ENCODE measurements at places on chromosomes 3 and 15.

GRCh38 chr15:27324886-27325615 lies 354.1 kb downstream of the GABRG3 start:
- DNase-seq: no peak

DNA sequence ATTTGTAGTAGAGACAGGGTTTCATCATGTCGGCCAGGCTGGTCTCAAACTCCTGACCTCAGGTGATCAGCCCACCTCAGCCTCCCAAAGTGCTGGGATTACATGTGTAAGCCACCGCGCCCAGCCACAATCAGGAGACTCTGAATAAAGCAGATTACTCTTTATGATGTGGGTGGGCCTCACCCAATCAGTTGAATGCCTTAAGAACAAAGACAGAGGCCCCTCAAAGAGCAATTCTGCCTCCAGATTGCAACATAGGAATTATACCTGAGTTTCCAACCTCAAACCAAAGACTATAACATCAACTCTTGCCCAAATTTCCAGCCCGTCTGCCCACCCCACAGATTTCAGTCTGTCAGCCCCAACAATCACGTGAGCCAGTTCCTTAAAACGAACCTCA lies 18.8 kb upstream of the FAM174B start:
- DNase-seq: no peak

- DNase-seq: no peak
Observed at GRCh38 chr3:63042833-63043232, 167.6 kb upstream of the CADPS start.

GRCh38 chr3:10529809-10530208 lies 24.4 kb upstream of the ATP2B2 start:
- DNase-seq: no peak

DNA sequence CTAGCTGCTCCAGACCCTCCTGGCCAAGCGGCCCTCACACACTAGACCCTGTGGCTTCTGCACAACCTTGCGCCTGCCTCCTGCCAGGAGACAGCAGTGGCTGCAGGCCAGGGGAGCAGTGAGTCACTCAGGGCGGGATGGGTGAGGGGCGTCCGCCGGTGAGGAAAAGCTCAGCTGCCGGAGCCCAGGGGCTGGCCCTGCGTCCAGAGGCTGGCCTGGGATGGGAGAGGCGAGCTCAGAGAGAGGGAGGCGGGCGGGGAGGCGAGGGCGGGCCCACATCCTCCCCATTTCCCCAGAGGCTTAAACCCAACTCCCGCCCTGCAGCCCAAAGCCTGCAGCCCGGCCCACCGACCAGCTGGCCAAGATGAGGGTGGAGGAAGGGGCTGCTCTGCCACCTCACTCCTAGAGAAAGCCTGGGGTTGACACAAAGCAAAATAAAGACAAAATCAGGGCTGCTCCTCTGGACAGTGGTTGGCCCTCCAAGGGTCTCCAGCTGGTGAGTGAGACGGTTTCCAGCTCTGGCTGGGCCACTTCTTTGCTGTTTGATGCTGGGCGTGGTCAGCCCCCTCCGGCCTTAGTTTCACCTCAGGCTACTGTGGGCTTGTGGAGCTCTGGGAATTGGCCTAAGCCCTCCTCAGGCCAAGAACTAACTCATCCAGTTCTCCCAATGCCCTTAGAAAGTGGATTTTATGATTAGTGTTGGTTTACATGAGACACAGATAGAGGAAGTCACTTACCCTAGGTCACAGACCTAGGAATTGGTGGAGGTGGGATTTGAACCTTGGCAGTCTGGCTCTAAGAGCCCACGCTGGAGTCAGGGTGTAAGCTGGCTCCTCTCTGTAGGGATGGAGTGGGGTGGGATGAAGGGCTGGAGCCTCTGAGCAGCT lies 50.6 kb downstream of the IQSEC1 start:
- peak; percentile 28 for DNase-seq

DNA sequence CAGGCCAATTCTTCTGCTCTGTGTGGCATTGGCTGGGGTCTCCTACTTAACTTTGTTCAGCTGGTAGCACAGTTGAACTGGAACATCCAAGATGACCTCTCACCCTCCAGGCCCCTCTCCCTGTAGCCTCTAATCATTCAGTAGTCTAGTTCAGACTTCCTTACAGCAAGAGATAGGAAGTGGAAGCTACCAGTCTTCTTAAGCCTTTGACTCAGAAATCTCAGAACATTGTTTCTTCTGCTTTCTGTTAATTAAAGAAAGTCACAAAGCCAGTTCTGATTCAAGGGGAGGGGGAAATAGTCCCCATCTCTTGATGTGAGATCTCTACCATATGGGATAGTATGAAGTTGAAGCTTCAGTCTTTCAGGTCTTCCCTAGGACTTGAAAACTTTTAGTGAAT lies 18.8 kb upstream of the SACM1L start:
- DNase-seq: no peak

GRCh38 chr15:65738649-65739048 lies 53.4 kb downstream of the DENND4A start:
- DNase-seq: no peak

DNA sequence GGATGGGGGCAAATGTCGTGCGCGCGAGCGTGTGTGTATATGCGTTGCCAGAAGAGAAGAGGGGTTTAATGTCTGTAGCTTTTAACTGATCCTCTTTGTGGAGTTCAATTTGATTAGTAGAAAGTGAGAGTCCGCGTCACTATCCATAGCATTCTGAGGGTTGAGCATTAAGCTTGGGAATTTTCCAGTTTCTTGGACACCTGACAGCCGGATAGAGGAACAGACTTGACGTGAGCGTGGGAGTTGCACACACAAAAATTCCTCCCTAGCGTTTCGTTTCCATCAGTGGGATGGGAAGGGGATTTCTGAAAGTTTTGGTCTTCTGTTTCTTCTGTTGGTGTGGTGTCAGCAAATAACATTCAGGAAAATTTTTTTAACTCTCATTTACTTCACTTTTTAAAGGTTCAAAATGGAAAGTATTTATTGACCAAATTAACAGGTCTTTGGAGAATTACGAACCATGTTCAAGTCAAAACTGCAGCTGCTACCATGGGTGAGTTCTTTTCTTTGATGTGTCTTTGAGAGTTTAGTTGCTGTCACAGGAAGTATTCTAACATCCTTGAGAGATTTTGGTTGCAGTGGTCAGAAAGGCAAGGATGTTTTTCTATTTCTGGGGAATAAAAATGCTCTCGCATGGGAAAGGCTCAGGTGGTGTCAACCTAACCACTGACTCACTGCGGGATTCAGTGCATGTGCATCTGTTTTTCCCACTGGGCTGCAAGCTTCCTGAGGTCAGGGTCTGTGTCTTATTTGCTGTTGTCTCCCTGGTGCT lies 841 bp downstream of the POGLUT1 start:
- DNase-seq: peak; percentile 39

GRCh38 chr15:84755736-84756527 lies 7.5 kb downstream of the ZNF592 start:
- no peak for DNase-seq

GRCh38 chr3:42300013-42300412 lies 34.0 kb upstream of the CCK start:
- DNase-seq: peak; percentile 1

DNA sequence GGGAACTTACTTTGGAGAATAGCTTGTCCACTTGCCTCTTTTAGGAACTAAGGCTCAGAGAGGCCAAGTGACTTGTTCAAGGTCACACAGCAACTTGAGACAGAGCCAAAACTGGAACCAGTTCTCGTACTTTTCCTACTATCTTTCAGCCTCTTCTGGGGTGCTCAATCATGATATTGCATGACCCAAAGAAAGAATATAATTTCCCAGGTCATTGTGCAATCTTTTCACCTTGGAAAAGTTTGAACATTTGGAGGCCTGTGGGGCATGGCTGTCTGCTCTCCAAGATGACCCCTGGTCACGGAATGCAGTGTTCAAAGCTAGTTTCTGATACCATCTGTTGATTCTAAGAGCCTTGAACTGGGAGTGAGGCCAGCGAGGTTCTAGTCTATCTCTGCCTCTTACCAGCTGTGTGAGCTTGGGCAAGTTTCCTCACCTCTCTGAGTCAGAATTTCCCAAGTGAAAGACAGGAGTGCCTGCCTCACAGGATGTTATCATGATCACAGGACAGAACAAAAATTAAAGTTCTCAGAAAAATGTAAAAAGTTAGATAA lies 89.7 kb downstream of the BDH1 start:
- DNase-seq: no peak

- DNase-seq: no peak
Observed at GRCh38 chr3:31808143-31808720, 172.8 kb downstream of the OSBPL10 start.

- DNase-seq: no peak
Observed at GRCh38 chr3:16183082-16183481, 8.6 kb downstream of the GALNT15 start.

DNA sequence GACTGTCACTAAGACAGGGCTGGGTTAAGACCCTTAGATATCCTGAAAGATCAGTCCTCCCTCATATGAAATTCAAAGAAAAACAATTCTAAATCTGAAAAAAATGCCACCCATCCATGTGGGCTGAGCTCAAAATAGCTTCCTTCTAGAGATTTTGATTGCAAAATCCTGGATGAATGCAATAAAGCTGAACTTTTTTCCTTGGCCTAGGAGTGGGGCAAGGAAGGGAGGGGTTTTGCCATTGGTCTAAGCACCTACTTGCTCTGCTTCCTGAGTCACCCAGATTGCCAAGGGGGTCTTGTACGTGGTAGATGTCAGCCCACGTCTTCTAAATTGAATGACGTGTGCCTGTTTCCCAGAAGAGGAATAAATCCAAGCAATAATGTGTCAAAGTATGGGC lies 15.3 kb upstream of the SMAD3 start:
- no peak for DNase-seq

GRCh38 chr3:127819086-127819485 lies 3.2 kb downstream of the MGLL start:
- DNase-seq: peak; percentile 13

- DNase-seq: no peak
Observed at GRCh38 chr3:69014022-69014580, 617 bp upstream of the EOGT start.

- no peak for DNase-seq
Observed at GRCh38 chr3:60577601-60578000, 673.7 kb downstream of the FHIT start.

GRCh38 chr15:26869628-26870027 lies 2.8 kb downstream of the GABRA5 start:
- DNase-seq: no peak

DNA sequence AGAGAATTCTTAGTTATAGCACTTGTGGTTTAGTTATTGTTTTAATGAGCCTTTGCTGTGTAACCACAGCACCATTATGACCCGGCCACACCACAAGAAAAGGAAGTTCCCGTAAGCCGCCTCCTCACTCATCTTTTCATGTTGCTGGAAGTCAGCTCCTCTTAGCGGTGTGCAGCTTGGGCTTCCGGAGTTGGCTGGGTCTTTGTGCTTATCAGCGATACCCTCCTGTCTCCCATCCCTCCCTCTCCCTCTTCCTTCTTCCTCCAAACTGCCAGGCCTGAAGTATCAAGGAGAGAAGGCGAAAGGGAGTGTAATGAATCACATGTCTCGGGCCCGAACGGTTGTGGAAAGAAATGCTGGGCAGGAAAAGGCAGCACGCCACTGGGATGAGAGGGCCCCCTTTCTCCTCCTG lies 353.5 kb downstream of the MCTP2 start:
- DNase-seq: no peak

- DNase-seq: no peak
Observed at GRCh38 chr15:77160562-77161478, 89.9 kb upstream of the TSPAN3 start.

- no peak for DNase-seq
Observed at GRCh38 chr3:171704002-171704401, 106.3 kb downstream of the PLD1 start.

DNA sequence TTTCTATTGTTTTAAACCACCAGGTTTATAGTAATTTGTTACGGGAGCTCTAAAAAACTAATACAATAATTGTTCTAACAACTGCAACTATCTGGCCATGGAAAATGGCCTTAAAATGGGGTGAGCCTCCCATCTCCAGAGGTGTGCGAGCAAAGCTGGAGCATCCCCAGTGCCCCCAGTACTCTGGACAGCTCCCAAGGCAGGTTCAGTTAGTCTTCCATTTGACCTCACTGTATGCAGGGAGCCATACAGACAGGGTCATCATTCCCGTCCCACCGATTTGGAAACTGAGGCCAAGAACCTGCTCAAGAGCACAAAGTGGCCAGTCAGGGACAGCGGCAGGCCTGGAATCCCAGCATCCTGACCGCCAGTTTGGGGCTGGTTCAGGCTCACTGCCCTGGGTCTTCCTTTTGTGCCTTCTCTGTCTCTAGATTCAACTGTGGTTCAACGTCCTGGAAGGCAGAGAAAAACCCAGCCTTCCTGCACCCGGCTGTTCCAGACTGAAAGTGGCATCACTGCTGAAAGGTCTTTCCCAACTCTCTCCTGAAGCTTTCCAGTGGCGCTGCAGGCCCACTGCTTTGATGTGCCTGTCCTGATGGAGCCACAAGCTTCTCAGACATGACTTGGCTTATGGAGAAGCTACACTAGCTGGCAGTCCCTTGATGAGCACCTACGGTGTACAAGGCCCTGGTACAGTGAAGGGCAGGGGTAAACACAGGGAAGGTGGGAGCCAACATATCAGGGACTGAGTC lies 76.6 kb upstream of the LINGO1 start:
- no peak for DNase-seq

- DNase-seq: no peak
Observed at GRCh38 chr3:178826435-178827123, 245.0 kb downstream of the ZMAT3 start.

- no peak for DNase-seq
Observed at GRCh38 chr3:157844800-157845565, 261.2 kb downstream of the SHOX2 start.

DNA sequence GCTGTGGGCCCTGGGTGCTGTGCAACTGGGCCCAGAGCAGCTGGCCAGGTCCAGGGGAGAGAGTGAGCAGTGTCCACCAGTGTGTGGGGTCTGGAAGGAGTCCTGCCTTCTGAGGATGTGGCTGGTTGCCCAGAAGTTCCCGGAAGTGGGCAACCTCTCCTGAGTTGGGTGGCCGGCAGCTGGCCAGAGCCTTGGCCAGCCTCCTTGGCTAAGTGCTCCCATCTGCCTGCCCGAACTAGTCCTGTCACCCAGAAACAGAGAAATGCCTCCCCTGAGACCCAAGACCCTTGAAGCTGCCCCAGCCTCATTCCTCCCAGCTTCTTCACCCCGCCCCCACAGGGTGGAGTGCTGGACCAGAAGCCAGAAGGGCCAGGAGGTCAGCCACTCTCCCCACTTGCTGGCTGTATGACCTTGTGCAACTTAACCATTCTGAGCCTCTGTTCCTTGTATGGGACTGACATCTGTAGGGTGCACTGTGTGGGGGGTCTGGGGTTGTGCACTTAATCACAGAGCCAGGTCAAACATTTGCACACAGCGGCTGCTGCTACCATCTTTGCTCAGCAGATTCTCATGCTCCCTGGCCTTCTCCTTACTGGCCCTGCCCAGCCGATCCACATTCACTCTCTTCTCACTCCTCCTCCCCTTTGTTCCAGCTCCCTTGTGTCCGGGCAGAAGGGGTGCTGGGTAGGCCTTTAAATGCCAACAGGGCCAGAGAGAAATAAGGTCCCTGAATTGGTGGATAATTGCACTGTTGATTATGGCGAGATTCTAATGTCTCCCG lies 7.5 kb upstream of the ALAS1 start:
- no peak for DNase-seq

DNA sequence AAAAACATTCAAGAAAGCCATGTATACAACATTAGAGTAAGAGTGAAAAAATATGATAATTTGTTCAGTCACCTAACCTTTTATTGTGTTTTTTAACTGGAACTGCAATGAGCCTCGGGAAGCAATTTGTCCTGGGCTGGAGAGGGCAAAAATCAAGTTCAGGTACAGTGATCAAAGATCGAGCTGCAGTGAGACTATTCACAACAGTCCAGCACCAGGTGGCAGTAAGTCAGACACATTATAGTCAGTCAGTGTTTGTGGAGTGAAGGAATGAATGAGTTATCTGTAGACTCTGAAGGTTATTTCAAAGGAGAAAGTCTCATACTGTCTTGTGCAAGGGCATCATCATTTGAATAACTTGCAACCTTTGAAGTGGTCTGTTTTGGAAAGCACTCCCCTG lies 116.6 kb downstream of the CHDH start:
- DNase-seq: no peak
